IPS DF 6.9 (cell line): ENCODE measurements at places on chromosomes 3 and 15.

GRCh38 chr15:99763827-99764226, 30.6 kb upstream of the LYSMD4 start:
- DNase-seq = no peak

DNA sequence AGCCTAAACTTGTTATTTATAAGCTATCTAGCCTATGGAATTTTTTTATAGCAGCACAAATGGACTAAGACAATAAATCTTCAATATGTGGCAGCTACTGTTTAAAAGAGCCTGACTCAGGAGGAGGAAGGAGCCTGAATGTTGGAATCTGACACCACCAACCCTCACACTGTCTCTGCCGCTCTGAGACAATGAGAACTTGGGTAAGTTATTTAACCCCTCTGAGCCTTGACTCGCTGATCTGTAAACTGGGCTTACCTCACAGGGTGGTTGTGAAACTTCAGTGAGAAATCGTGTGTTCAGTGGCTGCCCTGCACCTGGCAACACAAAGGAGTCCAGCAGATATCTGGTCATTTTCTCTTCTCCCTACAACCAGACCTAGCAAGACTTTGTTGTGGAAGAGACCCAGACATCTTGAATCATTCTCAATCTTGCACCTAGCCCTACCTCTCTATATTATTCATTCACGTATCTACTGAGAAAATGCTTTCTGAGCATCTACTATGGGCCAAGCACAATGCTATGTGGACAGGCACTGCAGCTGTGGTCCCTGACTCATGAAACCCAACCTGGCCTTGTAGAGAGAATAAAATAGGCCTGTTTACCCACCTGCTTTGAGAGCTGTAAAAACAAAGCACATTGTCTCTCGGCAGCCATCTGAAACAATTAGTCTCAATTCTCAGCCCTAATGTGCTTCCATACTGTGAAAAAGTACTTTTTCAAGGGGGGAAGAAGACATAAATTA, 81.9 kb upstream of the SLC25A36 start:
- no peak for DNase-seq

- no peak for DNase-seq
These were observed 13.0 kb upstream of the RAMAC start for GRCh38 chr15:82972990-82973389.

- no peak for DNase-seq
These were observed 52.5 kb upstream of the ZCWPW2 start for GRCh38 chr3:28295898-28296490.

DNA sequence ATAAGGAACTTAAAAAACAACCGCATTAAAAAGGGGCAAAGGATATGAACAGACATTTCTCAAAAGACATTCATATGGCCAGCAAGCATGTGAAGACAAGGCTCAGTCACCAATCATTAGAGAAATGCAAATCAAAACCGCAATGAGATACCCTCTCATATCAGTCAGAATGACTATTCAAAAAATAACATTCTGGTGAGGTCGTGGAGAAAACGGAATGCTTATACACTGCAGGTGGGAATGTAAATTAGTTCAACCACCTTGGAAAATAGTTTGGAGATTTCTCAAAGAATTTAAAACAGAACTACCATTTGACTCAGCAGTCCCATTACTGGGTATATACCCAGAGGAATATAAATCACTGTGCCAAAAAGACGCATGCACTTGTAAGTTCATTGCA, 496.6 kb upstream of the SGO1 start:
- no peak for DNase-seq

- no peak for DNase-seq
These were observed 118.6 kb upstream of the PRR20G start for GRCh38 chr3:127406309-127407025.

DNA sequence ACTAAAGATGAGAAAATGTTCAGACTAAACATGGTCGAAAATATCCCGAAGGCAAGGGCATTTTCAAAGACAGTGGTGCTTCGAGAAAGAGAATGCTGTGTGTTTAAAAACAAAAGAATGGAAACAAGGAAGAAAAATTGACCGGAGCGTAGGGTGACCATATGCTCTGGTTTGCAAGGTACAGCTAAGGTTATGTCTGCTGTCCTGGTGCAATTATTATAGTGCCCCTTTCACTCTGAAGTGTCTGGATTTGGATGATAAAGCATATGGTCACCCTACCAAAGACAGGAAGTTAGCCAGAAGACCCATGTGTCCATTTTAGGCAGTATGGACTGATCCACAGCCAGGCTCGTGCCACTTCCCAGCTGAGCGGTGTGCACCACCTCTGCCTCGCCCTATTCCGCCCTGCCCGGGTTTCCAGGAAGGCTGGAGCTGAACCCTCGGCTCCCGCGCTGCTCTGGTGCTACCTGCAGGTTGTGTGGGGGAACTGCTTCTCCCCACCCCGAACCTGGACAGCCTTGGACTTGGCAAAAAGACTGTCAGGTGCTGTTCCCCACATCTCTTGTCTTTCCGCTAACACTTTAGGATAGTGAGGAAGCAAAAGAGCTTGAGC, 25.2 kb downstream of the GOLGA6D start:
- DNase-seq = peak; percentile 67

GRCh38 chr15:98555173-98555515, 93.2 kb upstream of the IGF1R start:
- DNase-seq = no peak

GRCh38 chr3:38707730-38708129, 58.2 kb upstream of the SCN5A start:
- DNase-seq = no peak

DNA sequence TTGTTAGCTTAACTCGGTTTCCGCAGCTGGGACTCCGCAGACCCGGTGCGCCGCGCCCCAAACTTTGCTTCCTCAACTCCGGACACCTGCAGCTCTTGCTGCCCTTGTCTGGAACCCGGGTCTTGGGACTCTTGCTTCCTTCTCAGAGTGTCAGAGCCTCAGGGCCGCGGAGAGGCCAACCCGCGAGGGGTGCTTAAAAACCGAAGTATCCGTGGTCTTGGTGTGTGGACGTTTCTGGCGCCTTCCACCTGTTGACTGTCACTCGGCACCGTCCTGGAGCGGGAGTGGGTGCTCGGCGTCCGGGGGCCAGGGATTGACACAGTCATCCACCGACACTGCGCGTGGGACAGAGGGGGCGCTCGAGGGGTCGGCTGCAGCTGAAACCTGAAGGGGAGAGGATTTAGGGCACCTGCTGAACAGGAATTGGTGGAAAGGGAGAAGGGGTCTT, 386 bp downstream of the SQOR start:
- DNase-seq = no peak

- no peak for DNase-seq
These were observed 103.7 kb downstream of the ATP10A start for GRCh38 chr15:25759421-25759820.

- DNase-seq = peak; percentile 9
These were observed 43.0 kb upstream of the TLE3 start for GRCh38 chr15:70140543-70141375.

DNA sequence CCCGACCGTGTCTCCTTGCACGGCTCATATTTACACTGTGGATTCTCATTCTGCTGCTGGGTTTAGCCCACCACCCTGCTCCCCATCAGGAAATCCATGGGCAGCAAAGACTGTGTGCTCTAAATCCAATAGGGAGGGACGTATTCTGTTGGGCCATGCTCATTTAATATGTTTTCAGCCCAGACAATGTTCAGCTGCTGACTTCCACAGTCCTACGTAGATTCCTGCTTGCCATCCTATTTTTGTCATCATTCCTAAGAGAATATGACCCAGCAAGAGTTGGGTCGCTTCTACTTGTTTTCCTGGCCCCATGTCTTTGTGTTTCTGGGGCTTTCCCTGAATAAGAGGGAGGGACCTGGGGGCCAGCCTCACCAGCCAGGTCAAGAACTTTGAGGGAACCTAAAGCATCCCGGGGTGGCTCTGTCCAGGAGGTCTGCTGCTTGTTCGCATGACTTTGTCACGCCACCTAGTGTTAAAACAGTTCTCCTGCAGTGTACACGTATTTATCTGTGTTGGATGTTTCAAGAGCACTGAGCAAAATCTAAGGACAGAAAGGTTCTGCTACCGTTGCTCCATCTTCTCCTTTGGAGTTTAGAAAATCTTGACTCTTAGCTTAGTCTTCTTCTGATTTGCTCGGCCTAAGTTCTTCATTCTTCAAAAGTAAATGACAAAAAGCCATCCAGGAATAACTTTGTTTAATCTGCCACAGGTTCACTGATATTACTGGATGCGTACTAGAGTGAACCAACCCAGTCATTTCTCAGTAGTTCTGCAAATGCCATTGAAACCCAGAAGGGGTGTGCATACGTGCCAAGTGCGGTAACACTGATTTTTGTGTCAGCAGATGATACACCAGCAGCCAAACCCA, 79.8 kb upstream of the NR2E3 start:
- DNase-seq = no peak

DNA sequence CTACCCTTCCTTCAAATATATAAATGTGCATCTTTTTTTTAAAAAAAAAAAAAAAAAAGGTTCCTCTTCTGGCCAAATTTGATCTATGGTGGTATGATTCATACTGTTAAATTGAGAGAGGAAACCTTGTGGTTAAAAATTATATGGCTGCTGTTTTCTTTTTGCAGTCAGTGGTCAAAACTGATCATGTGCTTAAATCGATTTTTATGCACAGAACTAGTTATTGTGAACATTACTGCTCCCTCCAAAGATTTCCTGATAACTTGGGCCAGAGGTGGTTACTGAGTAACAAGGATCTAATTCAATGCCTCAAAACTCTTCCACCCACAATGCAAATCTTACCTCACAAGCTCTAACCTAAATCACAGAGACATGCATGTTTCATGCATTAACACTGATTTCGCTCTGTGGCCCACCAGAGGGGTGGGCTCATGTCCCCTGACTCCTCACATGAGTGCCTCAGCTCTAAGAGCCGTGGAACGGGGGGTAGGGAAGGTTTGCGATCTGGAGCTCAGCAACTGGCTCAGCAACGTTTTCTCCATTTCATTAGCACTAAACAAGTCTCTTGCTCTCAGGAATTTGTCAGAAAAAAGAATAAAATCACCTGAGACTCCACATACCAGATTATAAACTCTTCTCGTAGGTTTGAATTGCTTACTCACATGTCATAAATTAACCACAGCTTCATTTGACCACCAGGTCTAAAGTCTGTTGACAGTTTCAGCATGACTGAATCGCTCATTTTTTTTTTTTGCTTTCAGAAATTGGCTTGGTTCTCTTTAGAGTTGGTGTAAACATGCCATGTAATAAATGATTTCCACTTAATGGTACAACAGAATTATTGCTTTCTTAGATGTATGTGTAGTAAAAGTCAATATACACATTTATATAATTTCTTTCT, 280.4 kb downstream of the CD47 start:
- no peak for DNase-seq

- no peak for DNase-seq
These were observed 77.3 kb downstream of the ABI3BP start for GRCh38 chr3:100915706-100916495.

DNA sequence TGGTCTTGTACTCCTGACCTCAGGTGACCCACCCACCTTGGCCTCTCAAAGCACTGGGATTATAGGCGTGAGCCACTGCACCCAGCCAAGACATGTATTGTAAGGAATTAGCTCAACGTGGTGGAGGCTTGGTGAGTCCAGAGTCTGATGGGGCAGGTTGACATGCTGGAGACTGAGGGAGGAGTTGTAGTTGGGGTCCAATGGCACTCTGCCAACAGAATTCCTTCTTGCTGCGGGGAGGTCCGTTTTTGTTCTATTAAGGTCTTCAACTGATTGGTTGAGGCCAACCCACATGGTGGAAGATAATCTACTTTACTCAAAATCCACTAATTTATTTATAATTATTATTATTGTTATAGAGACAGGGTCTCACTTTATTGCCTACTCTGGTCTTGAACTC, 30.1 kb downstream of the PLA2G4D start:
- no peak for DNase-seq

GRCh38 chr15:98853161-98853560, 154.4 kb downstream of the PGPEP1L start:
- no peak for DNase-seq

DNA sequence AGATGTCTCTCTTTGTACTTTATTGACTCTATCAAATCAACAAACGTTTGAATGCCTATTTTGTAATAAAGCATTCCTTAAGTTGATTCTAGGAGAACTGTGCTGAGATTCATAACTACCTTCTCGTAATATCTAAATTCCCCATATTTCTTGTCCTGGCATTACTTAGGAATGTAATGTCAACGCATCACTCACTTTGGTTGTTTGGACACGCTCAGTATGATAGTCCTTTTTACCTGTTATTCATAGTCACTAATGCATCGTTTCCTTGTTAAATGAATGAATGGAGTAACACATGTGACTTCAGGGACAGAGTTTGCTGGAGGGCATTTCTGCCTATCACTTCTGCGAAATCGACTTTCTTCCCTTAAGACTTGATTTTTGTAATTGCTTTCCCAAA, 44.1 kb upstream of the RASGRP1 start:
- DNase-seq = no peak
